Stromal cell of bone marrow (primary cell): ENCODE measurements at places on chromosomes 5 and 9.
A peak's percentile ranks its signal among the peaks of the same experiment; 100 is the strongest.

GRCh38 chr9:89605465-89606048, 745 bp downstream of the GADD45G start:
- DNase-seq, result no peak

DNA sequence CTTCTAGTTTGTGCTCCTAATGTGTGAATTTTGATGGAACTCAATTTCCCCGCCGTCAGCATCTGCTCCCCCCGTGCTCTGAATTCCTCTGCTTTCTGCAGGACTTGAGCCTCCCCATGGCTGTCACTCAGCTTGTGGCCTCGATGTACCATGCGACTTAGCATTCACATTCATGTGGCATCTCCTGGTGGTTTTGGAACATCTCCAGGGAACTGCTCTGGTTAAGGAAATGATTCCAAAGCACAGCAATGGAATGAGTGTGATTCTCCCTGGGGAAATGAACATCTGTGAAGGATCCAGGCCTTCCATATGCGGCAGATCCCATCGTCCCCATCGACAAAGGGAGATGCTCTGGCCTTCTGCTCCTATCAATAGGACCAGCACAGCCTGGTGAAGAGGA, 119.0 kb downstream of the ENTREP1 start:
- peak; percentile 29 for DNase-seq

DNA sequence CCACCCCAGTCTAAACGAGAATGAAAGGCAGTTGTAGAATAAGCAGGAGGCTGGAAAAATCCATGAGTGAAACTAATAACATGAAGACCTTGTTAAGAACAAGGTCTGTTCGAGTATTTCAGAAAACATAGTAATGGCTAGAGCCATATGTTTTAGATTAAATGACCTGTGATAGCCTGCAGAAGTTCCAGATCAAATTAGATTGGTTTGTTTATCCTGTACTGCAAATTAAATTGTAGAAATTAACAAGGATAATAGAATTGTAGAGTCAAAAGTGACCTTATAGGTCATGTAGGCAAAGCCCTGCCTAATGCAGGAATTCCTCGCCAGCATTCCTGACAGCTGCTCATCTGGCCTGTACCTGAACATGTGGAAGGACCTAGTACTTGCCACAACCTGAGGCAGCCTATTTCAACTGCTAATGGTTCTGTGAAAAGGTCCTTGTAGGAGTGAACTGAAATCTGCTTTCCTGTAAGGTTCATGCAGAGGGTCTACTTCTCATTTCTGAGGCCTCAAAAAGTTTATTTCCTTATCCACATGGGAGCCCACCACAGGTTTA, 17.2 kb downstream of the LIX1 start:
- no peak for DNase-seq

DNA sequence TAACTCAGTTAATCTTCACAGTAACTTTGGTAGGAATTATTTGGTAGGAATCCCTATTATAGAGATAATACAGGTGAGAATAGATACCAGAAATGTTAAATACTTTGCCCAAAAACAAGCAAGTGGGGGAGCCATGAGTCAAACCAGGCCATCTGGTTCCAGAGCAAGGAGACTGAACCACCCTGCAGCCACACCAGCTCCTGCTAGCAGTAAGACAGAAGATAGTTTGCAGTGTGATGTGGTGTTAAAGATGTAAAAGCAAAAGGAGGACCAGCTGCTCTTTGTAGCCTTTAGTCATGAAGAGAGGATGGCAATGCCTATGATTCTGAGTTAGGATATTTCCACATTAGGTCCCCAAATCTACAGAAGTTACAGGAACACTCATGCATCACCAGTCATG, 101.4 kb downstream of the PRKACG start:
- no peak for DNase-seq

- no peak for DNase-seq
Measured at GRCh38 chr9:124164811-124165210, 92.9 kb upstream of the NEK6 start.

DNA sequence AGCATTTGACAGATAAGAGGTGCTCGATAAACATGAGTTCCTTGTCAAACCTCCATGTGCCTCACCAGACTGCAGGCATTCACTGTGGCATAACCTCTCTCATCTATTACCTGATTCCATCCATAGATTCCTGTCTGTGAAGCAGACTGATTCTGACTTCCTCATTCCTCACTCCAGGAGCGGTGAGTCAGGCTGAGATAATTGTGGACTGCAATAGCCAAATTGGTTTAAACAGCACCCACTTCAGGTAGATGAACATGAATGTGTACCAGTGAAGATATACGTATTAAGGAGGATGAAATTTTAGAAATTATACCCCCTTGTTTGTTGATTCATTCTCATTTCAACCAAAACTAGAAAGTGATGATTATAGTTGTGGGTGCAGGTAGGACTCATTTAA, 391.2 kb downstream of the HINT1 start:
- DNase-seq, result no peak

GRCh38 chr5:132856011-132856410, 10.3 kb downstream of the GDF9 start:
- DNase-seq, result no peak

GRCh38 chr5:4374866-4375265, 765.3 kb upstream of the ADAMTS16 start:
- DNase-seq, result no peak

DNA sequence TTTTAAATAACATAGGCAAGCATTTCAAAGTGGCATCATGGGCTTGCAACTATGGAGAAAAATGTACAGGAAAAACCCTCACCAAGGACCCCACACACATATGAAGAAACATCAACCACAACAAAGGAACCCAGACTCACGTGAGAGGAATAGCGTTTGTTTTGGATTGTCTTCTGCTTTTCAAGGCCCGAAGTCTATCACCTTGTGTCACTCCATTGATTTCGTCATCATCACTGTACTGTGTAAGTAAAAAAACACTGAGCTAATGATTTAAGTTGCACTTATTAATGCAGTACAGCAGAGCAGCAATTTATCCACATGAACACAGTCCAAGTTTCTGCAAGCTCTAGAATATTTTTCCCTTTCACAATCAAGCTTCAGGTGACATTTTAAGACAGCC, 72.4 kb downstream of the HABP4 start:
- no peak for DNase-seq
